Putamen (tissue), 1 donor: ENCODE measurements at places on chromosomes 3 and 15.

GRCh38 chr3:161925749-161926360 is 429.2 kb downstream of the OTOL1 start:
- no peak for DNase-seq

DNA sequence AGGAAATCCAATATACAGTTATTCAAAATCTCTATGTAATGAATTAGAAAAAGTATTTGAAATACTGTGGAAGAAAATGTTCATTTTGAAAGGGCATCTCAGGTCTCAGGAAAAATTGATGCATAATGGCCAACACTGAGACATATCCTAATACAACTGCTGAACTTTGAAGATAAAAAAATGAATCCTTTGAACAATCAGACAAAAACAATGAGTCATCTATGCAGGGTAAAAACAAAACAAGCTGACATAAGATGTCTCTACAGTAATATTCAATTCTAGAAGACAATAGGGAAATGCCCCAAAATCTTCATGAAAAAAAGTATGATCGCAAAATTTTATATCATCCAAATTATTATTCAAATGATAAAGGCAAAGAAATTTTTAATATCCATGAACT is 34.0 kb upstream of the ZNF280D start:
- DNase-seq: no peak

GRCh38 chr15:66673410-66674322 is 28.4 kb upstream of the SMAD6 start:
- no peak for DNase-seq

- DNase-seq: no peak
These were observed 399.6 kb downstream of the LPP start for GRCh38 chr3:188553569-188553968.

- no peak for DNase-seq
These were observed 134.5 kb upstream of the SGO1 start for GRCh38 chr3:20320489-20320888.
